ENCODE measurements at places on chromosomes 1 and 21.

- DNase-seq = no peak
Measured at GRCh38 chr21:19489930-19490329, 1086.3 kb upstream of the TMPRSS15 start.

GRCh38 chr1:30891227-30891552 is 17.4 kb downstream of the SDC3 start:
- no peak for DNase-seq

DNA sequence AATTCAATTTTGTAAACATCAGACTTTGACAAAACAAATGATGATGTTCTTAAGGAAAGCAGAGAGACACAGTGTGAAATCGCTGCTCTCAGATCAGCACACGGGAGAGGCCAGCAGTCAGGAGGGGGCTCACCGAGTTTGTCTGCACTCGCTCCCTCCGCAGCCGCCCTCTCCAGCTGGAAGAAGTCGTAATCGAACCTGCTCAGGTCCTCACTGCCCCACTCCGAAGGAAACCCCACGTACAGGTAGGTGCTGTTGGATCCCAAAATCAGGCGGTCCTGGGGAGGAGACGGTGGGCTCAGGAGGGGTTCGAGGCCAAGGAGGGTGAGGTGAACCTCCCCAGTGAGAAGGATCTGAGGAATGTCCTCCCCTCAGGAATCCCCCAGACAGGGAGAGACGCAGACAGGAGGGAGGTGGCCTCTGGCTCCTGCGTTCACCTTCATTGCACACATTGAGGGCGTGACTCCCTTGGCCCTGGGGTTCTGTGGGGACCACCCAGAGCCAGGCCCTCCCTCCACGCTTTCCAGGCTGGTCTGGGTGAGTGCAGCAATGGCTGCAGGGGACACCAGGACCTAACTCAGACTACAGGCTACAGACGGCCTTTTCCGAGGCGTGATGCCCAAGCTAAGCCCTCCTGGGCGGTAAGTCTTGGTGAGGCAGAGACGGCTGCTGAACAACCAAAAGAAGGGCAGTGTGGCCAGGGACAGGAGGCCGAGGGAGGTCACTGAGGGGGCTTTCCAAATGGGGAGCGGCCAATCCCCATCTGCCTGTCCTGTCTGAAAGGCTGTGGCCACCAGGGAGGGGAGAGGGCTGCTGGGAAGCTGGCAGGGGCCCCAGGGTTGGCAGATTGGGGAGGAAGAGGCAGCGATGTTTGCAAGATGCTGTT is 65.5 kb downstream of the SCCPDH start:
- no peak for DNase-seq

- DNase-seq = no peak
Measured at GRCh38 chr1:211490038-211490678, 1.8 kb downstream of the RD3 start.

GRCh38 chr1:93670141-93670540 is 11.5 kb downstream of the BCAR3 start:
- no peak for DNase-seq

DNA sequence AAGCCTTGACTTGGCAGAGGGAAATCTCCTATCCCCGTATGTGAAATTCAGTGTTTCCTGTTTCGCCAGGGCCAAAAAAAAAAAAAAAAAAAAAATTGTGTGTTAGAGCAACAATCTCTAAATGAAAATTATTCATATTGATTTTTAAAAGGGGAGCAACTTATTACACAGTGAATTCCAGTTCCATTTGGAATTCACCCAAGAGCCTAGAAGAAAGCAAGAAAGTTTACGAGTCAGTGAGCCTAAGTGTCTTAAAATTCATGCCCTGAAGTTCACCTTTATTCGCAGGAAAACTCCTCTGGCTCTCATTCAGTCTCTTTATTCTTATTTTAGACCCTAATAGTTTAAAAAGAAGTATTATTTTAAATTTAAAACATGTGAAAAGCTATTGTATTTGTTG is 42.1 kb upstream of the HUNK start:
- no peak for DNase-seq

GRCh38 chr1:35715568-35716002 is 3.1 kb downstream of the C1orf216 start:
- DNase-seq = peak; percentile 78

DNA sequence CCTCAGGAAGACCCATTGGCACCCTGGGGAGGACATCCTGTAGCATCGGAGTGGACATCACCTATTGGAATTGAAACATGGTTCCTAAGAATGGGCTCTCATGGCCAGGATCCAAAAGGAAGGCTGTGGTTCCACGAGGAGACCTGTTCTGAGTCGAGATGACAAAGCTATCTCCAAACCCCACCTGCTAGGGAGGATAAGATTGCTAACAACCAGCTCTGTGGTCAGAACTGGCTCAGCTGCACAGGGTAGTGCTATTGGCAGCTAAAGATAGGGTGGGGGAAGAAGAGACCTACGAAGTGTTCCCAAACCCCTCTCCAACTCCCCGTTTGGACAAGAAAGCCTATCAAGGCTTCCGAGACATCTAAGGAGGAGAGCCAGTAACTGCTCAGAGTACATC is 17.7 kb upstream of the C8B start:
- DNase-seq = no peak

DNA sequence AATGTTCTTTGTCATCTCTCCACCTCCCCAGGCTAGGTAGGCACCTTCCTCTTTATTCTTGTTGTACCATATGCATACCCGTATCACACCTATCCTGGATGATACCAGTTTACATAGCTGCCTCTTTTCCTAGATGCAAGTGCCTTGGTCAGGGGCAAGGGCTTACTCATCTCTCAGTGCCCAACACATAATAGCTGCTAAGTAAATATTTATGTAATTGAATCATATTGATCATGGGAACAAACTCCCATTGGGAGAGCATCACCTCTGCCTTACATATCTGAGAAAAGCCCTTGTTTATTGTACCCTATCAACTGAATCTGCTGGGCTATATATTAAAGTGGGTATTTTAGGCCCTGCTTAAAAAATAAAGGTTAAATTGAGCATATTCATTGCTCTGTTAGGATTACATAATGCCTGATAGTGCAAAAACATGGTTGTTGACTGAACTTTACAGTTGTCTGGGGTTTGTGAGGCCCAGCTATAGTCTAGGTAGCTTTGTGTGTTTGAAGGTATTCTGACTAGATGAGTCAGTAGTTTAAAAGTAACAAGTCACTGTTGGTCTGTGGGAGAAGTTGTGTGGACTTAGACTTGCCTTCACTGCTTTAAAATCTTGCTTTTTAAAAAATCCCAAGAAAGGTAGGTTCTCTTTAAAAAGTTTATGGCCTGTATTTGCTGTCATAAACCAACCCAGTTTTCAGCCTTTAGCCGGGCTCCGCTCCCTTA is 82.6 kb downstream of the OLFML2B start:
- DNase-seq = no peak

GRCh38 chr21:37849506-37850102 is 66.7 kb downstream of the KCNJ6 start:
- no peak for DNase-seq

GRCh38 chr21:37461479-37461878 is 94.9 kb downstream of the DYRK1A start:
- no peak for DNase-seq

Measured in activated naive CD4-positive, alpha-beta T cell treated with anti-CD3 and anti-CD28 coated beads, Interleukin-2, amount 50 U/mL, for 16 hours (primary cell).